ENCODE measurements at places on chromosomes 2 and 18. TPM values are rescaled to one million over a fixed set of nuclear protein-coding genes. Genes with fewer than 3 reads are reported as not detected.

The PARD3B gene
- 12.4 TPM for total RNA-seq

The ANKRD62 gene
- 4.1 TPM for total RNA-seq

The BOLL gene
- total RNA-seq, result not detected

The ST6GAL2 gene
- 39.8 TPM for total RNA-seq
